ENCODE measurements at places on chromosomes 3 and 15.

DNA sequence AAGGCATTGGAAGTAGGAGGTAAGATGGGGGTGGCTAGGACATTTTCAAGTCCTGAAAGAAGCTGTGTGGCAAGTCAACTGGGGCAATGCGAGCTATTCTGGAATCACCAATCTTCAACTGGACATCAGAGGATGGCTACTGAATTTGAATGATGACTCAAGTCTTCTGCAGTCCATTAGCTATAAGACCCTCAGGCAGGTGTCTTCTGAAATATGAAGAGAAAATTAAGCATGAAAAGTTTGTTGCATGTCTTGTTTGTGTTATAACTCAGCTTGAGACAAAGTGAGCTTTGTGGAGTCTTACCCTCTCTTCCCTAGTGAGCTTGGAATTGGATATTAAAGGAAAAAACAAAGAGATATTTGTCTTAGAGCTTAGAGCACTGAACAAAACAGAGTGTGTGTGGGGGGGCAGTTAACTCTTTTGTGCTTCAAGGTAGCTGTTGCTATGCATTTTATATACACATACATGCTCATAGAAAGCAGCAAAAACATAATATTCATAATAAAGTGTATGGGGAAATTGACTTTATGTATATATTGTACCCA is 979.1 kb downstream of the MCTP2 start:
- no peak overlapping the region for H3K4me3 ChIP-seq
- H3K27ac ChIP-seq = no peak overlapping the region
- no peak for DNase-seq
- H3K27me3 ChIP-seq = no peaks in the 10 kb centered on the region

GRCh38 chr3:51875501-51875900 is at the start of gene IQCF5:
Gene IQCF5 (minus strand): TSS chr3:51875601. CDS start chr3:51875531, 70 bp downstream.
- H3K4me1 ChIP-seq = no peaks in the 10 kb centered on the region
- no peak within 1 kb of the TSS for H3K27ac ChIP-seq
- no peak within 1 kb of the TSS for H3K4me3 ChIP-seq
- H3K27me3 ChIP-seq = no peaks in the 10 kb centered on the region
- H3K36me3 ChIP-seq = no peaks in the 10 kb centered on the region

- peaks cover 17% of the 10 kb centered on the region for H3K4me1 ChIP-seq
- peak within 1 kb of the TSS; percentile 63 for H3K27ac ChIP-seq
- no peak for DNase-seq
- no peaks in the 10 kb centered on the region for H3K36me3 ChIP-seq
- H3K4me3 ChIP-seq = peak within 1 kb of the TSS; percentile 60
- no peaks in the 10 kb centered on the region for H3K27me3 ChIP-seq
These were observed at the start of the genes LRRC34 and LRRIQ4 for GRCh38 chr3:169812332-169813235. Gene LRRC34 (minus strand): TSS chr3:169812904. CDS start chr3:169812548, 356 bp downstream. Gene LRRIQ4 (plus strand): TSS chr3:169812870. CDS start chr3:169821922, 9,052 bp downstream.

DNA sequence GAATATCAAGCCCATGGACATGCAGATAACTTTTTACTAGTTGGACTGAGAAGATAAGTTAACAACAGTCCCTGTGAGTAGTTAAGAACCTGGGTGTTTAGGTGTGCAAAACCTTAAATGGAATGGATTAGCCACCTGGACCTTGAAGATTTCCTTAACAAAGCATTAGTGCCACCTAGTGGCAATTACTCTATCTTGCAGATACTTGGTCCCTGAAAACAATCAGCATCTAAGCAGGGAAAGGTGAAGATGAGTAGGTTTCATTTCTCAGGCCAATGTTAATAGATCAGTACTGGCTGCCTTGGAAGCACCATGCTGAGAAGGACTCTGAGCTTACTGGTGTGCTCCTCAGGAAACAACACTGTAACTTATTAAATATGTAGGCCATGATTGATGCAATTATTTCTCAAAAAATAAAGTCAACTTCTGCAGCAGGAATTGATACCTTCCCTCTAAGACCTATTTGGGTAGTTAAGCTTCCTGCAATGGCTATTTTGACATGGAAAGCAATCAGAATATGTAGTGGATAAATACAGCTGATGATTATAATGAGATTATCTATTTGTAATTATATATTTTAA is 329.4 kb downstream of the TBC1D5 start:
- no peaks in the 10 kb centered on the region for H3K27me3 ChIP-seq
- DNase-seq = peak; percentile 17
- H3K27ac ChIP-seq = no peak overlapping the region
- no peaks in the 10 kb centered on the region for H3K4me1 ChIP-seq
- no peak overlapping the region for H3K4me3 ChIP-seq
- H3K36me3 ChIP-seq = no peaks in the 10 kb centered on the region
